Activated CD4-positive, alpha-beta T cell treated with anti-CD3 and anti-CD28 coated beads for 36 hours (primary cell): ENCODE measurements at places on chromosomes 2 and 18.

- no peak for DNase-seq
These were observed 61.0 kb upstream of the NFE2L2 start for GRCh38 chr2:177325554-177325953.

DNA sequence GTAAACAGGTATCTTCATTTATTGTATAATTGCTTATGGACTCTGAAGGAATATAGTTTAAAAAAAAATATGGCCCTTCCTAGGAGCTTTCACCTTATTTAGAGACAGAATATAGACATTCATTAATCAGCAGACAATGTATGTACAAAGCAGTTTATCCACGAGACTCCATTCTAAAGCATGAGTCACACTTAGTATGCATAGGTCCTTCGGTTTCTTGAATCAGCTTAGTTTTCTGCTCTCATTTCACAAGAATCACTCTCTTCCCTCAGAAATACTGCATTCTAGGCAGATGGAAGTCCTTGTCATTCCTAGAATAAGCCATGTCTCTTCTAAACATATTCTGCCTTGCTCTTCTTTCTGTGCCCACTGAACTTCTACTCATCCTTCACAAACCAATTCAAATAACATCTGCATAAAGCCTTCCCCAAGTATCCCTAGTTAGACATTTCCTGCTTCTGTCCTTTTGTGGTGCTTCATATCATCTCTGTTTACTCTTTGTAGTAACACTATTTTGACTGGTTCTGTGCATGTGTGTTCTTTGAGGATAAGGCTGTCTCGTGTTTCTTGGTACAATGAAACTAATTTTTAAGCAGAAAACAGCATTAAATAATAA is 84.5 kb downstream of the PTRHD1 start:
- no peak for DNase-seq

GRCh38 chr18:24306201-24306600 is 91.4 kb downstream of the OSBPL1A start:
- no peak for DNase-seq

- DNase-seq, result no peak
These were observed 15.2 kb upstream of the TMBIM1 start for GRCh38 chr2:218307415-218308090.

DNA sequence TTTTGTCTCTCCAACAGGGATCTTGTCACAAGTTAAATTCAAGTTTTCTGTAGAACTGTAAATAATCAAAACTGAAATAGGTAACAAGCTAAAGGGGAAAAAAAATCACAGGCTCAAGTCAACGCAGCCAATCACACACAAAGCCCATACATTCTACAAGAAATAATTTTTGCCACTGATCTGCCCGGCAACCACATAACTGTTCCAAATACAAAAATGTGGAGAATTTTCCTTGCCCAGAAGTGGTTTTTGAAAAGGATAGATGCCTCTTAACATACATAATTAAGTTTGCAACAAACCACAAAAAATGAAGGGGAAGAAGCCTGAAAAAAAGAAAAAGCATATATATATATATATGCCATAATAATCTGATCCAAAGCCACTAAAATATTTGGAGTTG is 60.3 kb downstream of the FARSB start:
- no peak for DNase-seq

- no peak for DNase-seq
These were observed 54.6 kb upstream of the ZFP36L2 start for GRCh38 chr2:43280994-43281393.

- no peak for DNase-seq
These were observed 734.7 kb upstream of the PKDCC start for GRCh38 chr2:41313082-41313481.

GRCh38 chr2:180322781-180323180 is 315.7 kb upstream of the CWC22 start:
- no peak for DNase-seq

DNA sequence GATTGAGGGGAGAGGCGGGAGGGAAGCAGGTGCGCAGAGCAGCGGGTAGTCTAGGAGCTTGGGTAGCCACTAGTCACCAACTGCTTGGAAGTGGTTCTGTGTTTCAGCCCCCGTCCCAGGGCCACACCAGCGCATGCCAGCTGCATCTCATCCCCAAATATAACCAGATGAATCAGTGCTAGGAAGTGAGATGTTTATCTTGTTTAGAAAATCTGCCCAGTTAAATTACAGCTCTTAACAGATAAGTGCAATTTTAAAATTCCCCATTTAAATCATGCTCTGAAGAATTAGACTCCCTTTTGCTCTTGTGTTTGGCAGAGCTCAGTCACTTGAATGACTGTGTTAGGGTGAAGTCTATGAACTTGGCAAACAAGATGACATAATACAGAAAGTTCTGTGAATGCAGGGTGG is 193.8 kb downstream of the SEPTIN10 start:
- DNase-seq, result no peak

GRCh38 chr2:23020659-23021058 is 364.3 kb upstream of the KLHL29 start:
- DNase-seq, result no peak

GRCh38 chr18:26438980-26439379 is 109.4 kb downstream of the KCTD1 start:
- DNase-seq, result no peak

DNA sequence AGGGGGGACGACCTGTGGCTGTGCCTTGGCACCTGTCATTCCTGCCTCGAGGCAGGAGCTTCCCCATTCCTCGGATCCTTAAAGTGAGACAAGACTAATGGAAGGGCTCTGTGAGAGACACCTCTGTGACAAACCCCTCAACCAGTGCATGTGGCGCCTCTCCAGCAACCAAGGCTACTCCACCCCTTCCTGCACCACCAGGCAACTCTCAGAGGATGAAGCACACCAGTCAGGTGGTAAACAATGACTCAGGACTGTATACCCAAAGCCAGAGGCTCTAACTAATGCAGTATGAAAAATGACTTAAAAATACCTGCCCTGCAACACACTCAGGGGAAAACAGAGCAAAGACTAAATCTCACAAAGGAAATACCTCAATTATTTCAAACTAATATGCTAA is 136.9 kb downstream of the UXS1 start:
- peak; percentile 55 for DNase-seq

- no peak for DNase-seq
These were observed 173.7 kb downstream of the CELF4 start for GRCh38 chr18:37391698-37392548.

GRCh38 chr18:39655341-39655740 is 2089.7 kb upstream of the CELF4 start:
- DNase-seq, result no peak

DNA sequence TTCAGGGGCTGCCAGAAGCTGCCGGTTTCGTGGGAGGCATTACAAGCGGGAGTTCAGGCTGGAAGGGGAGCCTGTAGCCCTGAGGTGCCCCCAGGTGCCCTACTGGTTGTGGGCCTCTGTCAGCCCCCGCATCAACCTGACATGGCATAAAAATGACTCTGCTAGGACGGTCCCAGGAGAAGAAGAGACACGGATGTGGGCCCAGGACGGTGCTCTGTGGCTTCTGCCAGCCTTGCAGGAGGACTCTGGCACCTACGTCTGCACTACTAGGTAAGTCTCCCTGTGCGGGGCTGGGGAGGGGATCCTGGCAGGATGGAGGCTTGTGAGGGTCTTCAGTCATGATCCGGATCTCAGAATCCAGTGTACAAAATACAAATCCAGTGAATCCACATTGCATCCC is 17.8 kb downstream of the IL1R2 start:
- no peak for DNase-seq

- DNase-seq, result no peak
These were observed 27.6 kb upstream of the SERPINB2 start for GRCh38 chr18:63859781-63860475.

GRCh38 chr2:143160732-143161707 is 31.8 kb downstream of the ARHGAP15 start:
- DNase-seq, result no peak

DNA sequence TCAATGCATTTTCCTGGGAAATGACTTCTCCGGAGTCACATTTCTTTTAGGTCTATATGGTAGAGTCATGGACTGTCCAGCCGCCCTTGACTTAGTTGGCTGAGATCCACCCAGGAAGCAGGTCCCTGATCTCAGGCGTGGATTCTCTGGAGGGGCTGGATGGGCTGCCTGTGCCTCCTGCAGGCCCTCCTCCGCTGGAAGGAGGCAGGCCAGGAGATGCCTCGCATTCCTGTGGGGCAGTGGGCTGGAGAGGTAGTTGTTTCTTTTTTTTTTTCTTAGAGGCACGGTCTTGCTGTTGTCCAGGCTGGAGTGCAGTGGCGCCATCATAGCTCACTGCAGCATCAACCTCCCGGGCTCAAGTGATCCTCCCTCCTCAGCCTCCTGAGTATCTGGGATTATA is 129.0 kb upstream of the MYCN start:
- no peak for DNase-seq

- no peak for DNase-seq
These were observed 58.7 kb downstream of the ITSN2 start for GRCh38 chr2:24301599-24301998.
